NK-92 treated with Interleukin-12 subunit alpha and Interleukin-12 subunit beta, amount 100 ng/mL, for 24 hours (cell line): ENCODE measurements at places on chromosomes 5 and 9.

- no peak for DNase-seq
Observed at GRCh38 chr5:150428106-150428876, 15.6 kb upstream of the CD74 start.

DNA sequence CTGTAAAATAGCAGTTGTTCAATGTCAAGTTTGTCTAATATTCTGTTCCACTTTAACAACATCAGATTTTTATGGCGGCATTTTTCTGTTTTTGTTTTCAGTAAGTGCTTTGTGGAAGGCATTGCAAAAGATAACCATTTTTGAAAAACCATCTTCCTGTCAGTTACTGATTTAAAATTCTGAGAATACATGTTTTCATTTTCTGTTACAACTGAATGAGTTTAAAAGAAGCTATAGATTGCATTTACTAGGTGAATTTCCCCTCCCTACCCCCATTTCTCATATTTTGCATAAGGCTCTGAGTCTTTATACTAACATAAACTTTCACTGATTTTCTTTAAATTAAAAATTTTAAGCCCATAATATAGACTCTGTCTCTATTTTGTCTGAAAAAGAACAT lies 4.6 kb upstream of the ERAP2 start:
- DNase-seq = no peak

GRCh38 chr9:83622939-83623678 lies at the start of gene IDNK:
IDNK (plus strand) TSS chr9:83623143; CDS start chr9:83623172, 29 bp downstream.
- DNase-seq = peak; percentile 45

DNA sequence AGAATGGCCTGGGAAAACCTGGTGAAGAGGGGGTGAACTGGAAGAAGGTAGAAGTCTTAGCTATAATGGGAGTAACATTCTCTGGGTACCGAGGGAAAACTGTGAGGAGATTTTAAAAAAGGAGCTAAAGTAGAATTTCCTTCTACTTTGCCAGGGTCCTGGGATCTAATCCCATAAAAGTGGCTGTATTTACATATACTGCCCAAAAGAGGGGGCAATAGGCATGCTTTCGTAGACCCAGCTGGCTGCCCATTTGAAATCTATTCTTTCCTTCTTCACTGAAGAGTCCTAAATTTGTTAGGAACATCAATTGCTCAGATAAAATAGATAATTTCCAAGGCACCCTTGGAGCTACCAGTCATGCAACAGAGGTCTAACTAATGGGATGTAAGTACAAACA lies 159.2 kb downstream of the CDC42SE2 start:
- DNase-seq = no peak

DNA sequence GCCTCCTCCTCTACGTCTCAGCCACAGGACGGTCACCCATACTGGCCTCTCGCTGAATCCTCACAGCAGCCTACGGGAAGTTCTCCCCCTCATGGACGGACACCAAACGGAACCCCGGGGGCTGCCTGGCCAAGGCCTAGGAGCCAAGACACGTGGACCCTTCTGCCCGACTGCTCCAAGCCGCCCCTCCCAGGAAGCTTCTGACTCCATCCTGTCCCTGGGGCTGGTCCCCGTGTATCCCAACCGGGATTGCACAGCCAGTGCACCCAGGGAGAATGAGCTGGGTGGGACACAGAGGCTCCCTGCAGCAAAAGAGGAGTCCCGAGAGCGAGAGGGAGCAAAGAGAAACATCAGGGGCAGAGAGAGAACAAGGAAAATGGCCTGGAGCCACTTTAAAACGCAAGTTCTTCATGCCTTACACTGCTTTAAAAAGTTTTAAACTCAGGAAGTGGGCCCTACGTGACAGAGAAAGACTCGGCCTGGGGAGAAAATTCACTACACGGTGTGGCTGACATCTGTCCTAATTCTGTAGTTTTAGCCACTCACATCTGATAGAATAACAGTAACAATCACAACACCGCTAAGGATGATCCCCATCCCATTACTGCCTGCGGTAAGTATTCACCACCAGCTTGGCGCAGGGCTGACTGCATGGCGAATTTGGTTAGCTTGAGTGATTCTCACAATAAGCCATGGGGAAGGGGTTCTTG lies 3.0 kb downstream of the FAM78A start:
- DNase-seq = no peak

- DNase-seq = no peak
Observed at GRCh38 chr5:62937661-62938558, 359.3 kb downstream of the LRRC70 start.

GRCh38 chr9:113947941-113948340 lies 71.8 kb downstream of the ZNF618 start:
- no peak for DNase-seq

GRCh38 chr5:174520420-174521396 lies 203.7 kb upstream of the MSX2 start:
- no peak for DNase-seq

DNA sequence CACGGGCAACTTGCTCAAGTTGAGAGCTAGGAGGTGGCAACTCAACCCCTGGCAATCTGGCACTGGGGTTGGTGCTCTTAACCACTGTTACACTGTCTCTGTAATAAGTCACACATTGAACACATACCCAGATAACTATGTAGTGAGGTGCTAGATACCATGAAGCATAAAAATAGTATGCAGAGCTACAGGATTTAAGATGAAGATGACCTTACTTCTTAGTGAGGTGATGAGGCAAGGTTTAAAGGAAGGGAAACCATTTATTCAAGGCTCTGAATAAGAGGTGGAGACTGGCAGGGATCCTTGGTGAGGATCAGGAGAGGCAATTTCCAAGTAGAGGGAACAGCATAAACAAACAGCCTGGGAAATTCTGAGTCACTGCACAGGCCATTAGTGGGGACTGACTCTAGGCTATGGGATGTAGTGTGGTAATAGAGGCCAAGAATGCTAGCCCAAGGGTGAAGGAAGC lies 67.6 kb upstream of the NR3C1 start:
- DNase-seq = no peak

DNA sequence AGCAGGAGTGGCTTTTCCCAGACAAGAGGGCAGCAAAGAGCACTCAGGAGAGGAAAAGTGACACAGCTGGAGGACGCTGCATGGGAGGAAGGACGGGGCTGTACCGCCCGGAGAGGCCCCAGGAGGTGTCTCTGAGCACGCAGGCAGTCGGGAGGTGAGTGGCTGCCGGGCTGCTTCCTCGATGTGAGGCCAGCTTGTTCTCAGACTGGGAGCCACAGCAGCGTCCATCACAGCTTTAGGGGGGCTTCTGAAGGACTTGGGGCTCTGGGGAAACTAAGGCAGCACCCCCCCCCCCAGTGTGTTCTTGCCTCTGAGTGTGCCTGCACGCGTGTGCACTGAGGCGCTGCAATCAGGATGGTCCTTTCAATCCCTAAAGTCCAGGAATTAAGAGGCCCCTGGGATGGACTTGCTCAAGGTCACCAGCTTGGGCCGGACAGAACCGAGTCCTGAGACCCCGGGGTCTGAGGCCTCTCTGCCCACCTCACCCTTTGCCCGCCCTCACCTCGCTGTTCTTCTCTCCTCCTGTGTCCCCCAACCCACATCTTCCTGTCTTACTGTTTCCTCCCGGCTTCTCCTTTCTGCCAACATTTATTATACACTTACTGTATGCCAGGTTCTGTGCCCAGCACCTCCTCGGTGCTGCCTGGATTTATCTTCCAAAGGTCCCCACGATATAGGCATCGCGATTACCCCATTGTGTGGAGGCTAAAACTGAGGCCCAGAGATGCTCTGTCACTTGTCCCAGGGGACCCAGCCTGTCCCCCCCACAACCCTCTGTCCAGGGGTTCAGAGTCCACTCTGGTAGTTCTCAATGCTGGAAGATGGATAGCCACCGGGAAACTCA lies 32.9 kb downstream of the FAM163B start:
- no peak for DNase-seq

GRCh38 chr5:153237671-153238332 lies 252.7 kb upstream of the GRIA1 start:
- DNase-seq = no peak

DNA sequence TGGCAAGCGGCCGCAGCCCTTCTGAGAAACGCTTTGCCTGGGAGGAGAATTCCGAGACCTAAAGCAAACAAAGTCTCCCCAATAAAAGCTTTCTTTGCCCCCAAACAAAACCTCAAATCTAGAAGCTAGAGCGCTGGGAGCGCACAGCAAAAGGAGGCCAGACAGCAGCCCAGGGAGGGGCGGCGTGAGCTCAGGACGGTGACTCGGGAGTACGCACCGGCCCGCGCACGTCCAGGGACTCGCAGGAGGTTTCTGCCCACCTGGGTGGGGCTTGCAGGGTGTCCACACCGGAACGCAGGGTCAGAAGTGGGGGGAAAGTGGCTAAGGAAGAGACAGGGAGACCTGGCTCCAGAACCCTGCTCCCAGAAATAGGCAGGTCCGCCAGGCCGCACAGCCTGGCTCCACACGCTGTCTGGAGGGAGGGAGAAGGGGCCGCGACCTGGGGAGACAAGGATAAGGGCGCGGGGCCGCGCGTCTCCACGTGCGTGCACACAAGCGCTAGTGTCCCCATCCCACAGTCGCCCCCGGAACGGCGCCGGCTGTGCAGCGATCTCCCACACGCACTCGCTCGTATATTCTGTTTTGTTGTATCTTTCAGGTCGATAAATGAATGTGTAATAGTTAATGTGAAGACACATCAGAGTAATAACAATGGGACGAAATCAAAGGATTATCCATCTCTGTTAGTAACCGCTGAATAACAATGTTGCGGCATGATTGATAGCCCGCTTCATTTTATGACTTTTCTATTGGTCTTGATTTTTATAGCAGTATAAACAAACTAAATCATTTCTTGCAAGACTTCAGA lies 2.3 kb upstream of the OTP start:
- DNase-seq = no peak

DNA sequence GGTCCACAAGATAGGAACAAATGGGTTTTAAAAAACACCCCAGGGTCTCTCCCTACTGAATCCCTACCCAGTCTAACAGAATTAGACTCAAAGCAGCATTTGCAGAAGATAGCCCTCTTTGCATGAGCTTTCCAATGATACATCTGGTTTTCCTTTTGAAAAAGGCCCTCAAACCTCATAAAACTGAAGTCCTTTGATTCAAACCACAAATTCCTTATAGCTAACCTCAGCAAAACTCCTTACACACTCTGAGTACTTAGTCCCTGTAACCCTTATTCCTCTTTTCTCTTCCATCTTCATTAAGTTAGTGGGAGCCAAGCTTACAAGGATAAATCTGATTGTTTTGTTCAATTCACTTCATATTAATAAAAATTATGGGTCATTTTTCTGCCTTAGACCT lies 90.5 kb upstream of the TNC start:
- no peak for DNase-seq

DNA sequence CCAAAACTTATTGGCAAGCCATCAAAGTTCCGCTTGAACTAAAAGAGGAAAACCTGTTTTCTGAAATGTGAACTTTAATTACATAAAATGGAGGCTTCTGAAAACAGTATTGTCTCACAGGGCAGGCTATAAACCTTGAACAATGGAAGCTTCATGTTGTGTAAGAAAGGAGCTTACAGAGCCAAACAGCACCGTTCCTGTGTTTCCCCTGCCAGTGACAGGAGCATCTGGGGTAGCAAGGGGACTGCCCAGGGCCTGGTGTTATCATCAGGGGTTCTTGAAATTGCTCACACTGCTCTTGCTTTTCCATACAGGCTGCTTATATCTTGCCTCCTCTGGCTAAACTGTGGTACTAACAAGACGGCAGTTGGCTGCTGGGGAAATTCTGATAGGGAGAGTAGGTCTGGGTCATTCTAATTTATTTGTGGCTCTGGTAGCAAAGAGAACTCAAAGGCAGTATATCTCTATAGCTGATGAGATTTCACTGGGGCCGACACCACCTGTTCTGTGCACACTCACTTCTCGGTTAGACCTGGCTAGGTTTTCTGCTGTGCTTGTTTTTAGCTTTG lies 40.4 kb downstream of the BASP1 start:
- DNase-seq = no peak

DNA sequence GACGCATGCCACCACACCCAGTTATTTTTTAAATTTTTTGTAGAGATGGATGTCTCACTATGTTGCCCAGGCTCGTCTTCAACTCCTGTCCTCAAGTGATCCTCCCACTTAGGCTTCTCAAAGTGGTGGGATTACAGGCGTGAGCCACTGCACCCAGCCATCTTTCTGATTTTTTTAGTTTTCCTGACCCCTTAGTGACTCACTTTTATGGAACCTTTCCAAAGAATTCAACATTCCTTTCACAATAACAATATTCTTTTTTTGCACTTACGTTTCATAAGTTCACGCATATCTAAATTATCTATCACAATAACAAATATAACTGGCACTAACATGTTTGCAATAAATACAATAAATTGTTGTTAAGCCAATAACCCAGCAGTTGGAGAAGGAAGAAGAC lies 8.5 kb downstream of the ELOVL7 start:
- DNase-seq = no peak

DNA sequence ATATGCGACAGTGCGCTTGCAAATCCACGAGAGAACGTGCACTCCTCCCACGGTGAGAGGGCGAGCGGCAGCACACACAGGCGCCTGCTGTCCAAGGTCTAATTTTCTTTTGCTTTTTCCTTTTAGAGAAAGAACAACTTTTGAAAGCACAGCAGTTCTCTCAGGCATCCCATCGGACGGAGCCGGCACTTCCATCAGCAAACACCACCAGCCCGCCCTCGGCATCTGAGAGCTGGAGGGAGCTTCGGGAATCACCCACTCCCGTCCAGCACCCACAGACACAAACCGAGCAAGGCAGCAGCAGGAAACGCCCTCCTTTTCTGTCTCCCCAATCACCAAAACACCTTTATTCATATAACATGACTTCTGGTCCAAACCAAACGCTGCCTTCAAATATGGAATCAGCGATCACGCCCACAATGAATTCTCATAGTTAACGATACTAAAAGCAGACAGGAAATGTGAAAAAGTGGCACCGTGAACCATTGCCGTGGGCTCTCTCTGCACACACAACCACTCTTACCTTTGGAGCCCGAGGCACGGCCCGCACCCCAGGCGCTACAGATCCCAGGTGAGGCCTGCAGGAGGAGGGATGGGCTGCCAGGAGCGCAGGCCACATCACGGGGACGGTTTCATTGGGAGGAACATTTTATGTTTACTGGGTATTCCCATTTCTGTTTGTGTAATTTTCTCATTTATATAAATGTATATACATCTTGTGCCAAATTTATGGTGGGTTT lies 14.2 kb downstream of the LPCAT1 start:
- DNase-seq = no peak

GRCh38 chr9:16645970-16646369 lies 224.5 kb downstream of the BNC2 start:
- no peak for DNase-seq

- DNase-seq = no peak
Observed at GRCh38 chr5:34598177-34598794, 57.8 kb upstream of the RAI14 start.

DNA sequence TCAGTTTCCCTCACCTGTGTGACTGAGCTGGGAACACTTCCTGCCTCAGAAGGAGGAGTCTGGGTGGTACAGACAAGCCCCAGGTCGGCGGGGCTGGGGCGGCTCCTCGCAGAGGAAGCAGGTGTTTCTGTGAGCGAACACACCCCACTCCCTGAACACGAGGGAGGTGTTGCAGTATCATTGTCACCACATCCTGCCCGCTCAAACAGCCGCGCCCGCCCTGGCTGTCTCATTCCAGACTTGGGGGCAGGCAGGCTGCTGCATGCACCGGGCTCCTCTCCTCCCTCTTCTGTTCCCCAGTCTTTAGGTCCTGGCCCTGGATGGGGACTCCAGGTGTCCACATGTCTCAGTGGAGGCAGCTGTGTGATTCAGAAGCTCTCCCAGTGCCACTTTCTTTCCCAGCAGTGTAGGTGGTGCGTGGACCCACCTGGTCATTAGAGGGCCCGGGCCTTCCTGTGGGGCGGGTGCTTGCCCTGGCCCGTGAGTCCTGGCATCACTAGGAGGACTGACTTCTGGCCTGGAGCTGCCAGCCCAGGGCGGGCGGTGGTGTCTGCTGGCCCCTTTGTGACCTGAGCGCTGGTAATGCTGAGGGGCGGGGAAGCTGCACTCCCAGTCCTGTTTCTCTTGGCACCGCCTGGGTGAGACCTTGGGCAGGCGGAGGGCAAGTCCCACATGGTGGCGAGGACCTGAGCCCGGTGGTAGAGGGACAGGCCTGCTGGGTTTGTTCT lies 18.3 kb upstream of the PHYHD1 start:
- peak; percentile 62 for DNase-seq
